ENCODE measurements at places on chromosomes 7 and 10. TPM values are rescaled to one million over a fixed set of nuclear protein-coding genes. Genes with fewer than 3 reads are reported as not detected.

Gene WDR37
- total RNA-seq = 18.3 TPM

Gene GNGT1
- total RNA-seq = not detected

Gene SPDYE2B
- total RNA-seq = not detected

Gene EPO
- total RNA-seq = not detected

Gene HOXA3
- total RNA-seq = 6.5 TPM

Gene POLR2J3
- total RNA-seq = 68.0 TPM

Gene MASTL
- total RNA-seq = 4.7 TPM

Gene CYP26C1
- total RNA-seq = not detected

Gene DRGX
- not detected for total RNA-seq

Gene CD36
- total RNA-seq = 94.8 TPM

Gene NUTM2E
- total RNA-seq = not detected

Gene AP5Z1
- total RNA-seq = 42.0 TPM

Gene CSTF2T
- total RNA-seq = 24.6 TPM

Gene ASZ1
- not detected for total RNA-seq

Gene ABCC2
- total RNA-seq = 0.71 TPM

Gene CNPY1
- not detected for total RNA-seq

Gene ASB10
- total RNA-seq = not detected

Gene ZDHHC4
- total RNA-seq = 101 TPM

Gene PRF1
- total RNA-seq = 3.7 TPM
